ENCODE measurements at places on chromosomes 7 and 10.
A peak's percentile ranks its signal among the peaks of the same experiment; 100 is the strongest.

DNA sequence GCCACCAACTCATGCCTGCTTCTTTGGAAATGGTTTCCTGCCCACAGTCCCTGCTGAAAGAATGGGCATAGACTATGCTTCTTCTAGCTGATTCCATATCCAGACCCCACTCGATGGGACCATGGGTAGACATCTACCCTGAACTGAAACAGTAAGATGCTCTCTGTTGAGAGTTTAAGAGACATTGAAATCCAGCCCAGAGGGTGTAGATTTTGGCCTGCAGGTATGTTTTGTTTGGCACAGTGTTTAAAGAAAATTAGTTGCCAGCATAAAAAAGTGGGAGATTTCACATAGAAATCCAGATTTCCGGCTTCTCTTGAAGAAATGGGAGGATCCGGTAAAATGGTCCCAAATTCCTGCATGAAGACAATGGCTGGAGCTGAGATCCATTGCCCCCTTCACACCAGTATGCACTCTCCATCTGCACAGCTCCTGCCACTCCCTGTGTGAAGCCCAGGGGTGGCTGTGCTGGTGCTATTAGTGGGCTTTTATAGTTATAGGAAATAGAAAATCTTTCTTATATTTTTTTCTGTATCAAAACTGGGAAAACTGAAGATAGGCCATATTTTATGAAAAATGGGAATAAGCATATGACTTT, 218.1 kb downstream of the PTEN start:
- DNase-seq: no peak

GRCh38 chr10:130003787-130004613, 39.9 kb upstream of the EBF3 start:
- DNase-seq: no peak

- DNase-seq: no peak
Measured at GRCh38 chr10:78134773-78135306, 101.2 kb downstream of the RPS24 start.

DNA sequence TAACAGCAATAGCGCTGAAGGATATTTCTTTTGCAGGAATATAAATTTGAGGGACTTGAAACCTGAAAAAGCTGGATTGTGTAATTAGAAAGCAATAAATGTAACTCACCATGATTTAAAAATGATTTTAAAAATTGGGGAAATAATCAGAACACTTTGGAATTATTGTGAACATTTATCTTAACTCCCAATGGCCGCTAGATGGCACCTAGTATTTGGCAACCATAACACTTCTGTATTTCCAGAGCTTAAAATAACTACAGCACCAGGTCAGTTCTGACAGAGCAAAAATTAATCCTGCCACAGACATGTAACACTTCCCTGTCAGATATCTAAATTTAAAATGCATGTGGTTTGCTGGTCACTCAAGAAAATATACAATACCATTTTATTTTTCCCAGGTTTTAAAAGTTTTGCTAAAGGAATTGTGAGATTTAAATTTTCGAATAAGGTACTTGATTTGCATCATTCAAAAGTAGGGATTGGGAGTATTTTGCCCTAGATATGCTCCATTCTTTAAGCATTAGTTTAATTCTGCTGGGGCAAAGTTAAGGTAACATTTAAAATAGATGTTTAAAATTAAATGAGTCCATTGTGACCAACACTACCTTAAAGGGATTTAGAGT, 144.5 kb downstream of the PPP1R3A start:
- peak; percentile 11 for DNase-seq

- DNase-seq: no peak
Measured at GRCh38 chr10:72335394-72336258, 19.1 kb downstream of the DNAJB12 start.

- no peak for DNase-seq
Measured at GRCh38 chr10:70652761-70653657, 19.3 kb upstream of the ADAMTS14 start.

GRCh38 chr7:88111954-88112471, 107.8 kb downstream of the SRI start:
- no peak for DNase-seq

- no peak for DNase-seq
Measured at GRCh38 chr10:131496351-131497052, 185.0 kb upstream of the TCERG1L start.

- DNase-seq: no peak
Measured at GRCh38 chr10:130227883-130228282, 91.7 kb downstream of the GLRX3 start.

- peak; percentile 59 for DNase-seq
Measured at GRCh38 chr7:101868191-101868950, 50.9 kb downstream of the CUX1 start.

DNA sequence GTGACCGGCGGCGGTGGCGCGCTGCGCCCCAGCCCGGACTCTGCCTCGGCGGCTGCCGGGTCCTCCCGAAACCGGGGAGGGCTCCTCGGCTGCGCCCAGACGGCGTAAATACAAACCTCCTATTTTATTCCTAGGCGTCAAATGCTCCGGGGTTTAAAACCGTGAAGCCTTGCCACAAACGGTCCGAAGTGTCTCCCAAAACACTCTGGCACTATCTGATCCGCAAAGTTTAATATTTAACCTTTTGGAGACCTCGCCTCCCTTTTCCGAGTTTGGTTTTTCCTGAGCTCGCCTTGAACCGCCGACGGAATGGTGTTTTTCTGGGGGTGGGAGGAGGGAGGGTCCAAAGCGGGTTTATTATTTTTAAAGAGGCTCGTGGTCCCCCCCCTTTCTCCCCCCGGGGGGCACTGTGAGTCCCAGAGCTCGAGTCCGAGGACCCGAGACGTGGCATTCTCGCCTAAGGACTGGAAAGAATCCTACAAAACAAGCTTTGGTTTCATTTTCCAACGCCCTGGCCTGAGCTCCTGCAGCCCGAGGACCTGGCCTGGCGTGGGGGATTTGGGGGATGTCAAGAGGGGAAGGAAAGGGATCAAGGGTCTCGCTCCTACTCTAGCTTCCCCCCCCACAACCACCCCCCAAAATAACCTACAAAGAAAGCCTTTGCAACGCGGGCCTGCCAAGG, 1.8 kb downstream of the TNRC18 start:
- DNase-seq: peak; percentile 33

DNA sequence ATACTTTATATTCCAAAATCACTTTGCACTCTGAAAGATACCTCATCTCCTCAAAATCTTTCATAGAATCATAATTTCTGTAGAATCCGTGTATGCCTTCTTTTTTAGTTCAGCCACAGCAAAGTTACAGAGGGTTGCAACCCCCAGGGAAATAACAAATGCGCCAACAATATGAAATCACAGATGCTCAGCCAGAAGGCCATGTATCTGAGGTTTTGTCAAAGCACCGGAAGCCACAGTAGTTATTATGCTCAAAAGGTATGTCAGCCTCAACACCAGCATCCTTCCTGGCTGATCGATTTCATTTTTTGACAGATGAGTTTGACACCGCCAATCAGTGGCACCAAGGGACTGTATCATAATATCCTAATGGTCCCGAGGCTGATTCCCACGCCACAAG, 204.1 kb downstream of the KCNMA1 start:
- no peak for DNase-seq

GRCh38 chr7:23184709-23185359, 3.0 kb downstream of the NUP42 start:
- DNase-seq: no peak

DNA sequence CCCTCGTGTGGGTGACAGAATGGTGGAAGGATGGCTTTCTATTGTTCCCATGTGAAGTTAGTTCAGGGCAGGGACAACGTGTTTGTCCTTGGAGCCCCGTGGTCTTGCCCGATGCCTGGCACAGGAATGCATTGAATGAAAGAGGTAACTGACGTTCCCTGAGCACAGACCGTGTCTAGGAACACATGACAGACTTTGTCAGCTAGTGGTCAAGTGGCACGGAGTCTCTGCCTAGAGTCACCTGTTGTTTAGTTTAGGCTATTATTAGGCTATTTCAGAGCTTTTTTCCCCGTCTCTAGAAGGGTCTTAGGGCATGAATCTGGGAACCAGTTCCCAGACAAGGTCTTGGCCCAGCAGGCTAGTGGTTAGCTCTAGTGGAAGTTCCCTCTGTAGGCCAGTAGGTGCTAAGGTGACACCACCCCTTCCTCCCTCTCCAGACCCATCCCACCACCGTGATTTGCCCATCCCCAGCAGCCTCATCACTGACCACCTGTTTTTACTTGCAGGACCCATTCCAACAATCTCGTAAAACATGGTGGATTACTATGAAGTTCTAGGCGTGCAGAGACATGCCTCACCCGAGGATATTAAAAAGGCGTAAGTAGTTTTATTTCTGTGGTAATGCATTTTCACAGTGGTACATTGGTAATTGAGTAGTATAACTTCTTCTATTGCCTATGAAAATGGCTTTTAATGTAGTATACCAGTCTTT, 21.4 kb downstream of the DNAJB6 start:
- DNase-seq: no peak

- no peak for DNase-seq
Measured at GRCh38 chr7:3215624-3216585, 85.1 kb upstream of the SDK1 start.

DNA sequence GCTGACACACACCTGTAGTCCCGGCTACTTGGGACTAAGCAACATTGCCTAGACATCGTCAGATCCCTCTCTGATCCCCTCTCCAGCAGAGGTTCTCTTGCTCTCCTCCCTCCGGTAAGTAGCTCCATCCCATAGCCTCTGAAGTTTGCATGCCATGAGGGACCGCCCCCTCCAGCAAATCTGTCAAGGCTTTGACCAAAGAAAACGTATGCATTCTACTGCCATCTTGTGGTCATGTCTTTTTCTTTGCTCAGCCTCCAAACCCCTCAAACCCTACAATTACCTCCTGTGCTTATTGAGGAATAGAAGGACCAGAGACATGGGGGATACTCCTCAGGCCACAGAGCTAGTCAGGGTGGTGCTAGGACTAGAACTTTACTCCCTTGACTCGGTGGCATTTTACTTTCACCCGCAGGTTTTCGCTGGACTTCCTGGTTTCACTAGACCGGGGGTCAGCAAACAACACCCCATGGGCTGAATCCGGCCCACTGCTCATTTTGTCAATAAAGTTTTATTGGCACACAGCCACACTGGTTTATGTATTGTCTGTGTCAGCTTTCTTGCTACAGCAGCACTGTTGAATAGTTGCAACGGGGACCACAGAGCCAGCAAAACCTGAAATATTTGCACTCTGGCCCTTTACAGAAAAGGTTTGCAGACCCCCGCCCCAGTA, 202.6 kb upstream of the FOXK1 start:
- peak; percentile 33 for DNase-seq

DNA sequence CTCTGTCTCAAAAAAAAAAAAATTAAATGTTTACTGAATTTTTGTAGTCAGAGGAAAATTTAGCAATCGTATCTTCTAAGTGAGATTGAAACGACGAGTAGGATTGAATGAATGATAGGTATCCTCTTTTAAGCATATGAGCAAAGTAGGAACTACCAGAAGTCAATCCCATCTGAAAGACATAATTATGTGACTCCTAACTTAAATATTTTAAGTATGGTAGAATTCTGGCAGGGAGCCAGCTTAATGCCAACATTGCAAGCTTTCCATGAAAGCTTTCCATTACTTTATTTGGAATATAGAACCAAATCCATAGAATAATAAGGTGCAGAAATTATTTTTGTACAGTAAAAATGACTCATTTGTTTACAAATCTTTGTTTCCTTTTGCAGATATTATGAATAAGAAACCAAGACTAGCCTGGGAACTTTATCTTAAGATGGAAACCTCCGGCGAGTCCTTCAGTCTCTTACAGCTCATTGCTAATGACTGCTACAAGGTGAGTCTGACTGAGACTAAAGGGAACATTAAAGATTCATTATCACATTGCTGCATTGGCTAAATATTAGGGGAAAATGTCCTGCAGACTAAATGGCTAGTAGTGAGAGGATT, 50.2 kb upstream of the UBN2 start:
- DNase-seq: no peak

DNA sequence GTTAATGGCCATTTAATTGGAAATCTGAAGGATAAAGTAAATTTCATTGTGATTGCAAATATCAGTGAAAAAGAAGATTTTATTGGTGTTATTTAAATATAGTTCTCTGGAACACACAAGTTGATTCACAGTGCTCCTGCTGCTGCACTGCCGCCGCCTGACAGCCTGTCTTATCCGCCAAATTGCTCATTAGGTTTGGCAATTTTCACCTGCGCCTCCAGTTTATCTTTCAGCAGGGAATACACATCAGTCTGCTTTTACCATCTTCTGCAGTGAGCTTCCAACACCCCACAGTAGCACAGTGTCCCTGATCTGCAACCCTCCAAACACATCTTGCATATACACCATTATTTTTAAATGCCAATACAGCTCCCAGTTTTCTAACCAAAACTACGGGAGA, 308.3 kb downstream of the PARD3 start:
- no peak for DNase-seq

- no peak for DNase-seq
Measured at GRCh38 chr7:155441856-155442255, 16.1 kb upstream of the EN2 start.

- no peak for DNase-seq
Measured at GRCh38 chr7:84568781-84569180, 374.2 kb upstream of the SEMA3A start.

DNA sequence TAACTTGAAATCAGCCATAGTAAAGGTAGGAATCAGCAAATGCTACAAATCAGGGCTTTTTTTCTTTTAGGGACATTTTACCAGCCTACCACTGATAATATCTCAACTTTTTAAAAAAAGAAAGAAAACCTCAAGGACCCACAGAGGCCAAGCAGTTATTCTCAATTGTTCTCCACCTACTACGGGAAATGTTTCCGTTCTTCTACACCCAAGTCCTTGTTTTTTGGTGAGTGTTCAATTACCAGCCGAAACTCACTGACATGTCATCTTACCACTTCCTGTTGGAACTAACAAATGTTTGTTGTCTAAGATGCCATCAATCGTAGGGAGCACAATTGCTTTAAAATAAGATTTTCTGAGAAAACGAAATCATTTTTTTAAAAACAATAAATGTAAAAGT, 50.2 kb upstream of the CDK1 start:
- no peak for DNase-seq

- no peak for DNase-seq
Measured at GRCh38 chr10:61454541-61454940, 1.4 kb upstream of the TMEM26 start.

DNA sequence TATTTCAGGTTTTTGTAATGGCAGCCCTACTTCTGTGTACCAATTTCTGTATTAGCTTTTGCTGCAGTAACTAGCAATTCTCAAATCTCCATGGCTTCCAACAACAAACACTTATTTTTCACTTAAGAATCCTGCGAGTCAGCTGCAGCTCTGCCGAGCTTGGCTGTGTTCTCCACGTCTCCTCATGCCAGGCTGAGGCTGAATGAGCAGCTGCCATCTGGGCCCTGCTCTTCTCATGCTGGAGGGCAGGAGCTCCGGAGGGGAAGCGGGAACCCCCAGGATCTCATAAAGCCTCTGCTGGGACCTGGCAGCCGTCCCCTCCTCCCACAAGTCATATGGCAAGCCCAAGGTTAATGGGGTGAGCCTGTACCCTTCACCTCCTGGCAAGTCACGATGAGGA, 591.1 kb downstream of the SDK1 start:
- DNase-seq: no peak

DNA sequence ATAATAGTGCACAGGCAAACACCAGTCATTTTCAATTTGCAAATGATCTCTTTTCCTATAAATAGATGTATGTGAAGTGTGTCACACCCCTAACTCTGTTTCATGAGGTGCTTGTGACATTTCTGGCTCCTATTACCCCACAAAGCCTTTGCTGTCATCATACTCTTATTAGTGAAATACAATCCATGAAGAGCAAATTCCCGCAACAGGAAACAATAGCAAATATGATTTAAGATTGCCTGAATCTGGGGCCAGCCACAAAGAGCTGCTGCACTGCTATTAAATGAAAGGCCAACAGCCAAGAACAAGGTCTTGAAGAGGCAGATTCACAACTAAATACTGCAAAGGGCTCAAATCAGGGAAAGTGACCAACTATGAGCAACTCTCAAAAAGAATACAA, 96.3 kb upstream of the CAV2 start:
- no peak for DNase-seq

GRCh38 chr10:32259551-32259950, 87.4 kb downstream of the EPC1 start:
- DNase-seq: no peak

Data from nephron progenitor cell (in vitro differentiated cells).